Activated naive CD4-positive, alpha-beta T cell (primary cell): ENCODE measurements at places on chromosomes 2 and 18.
A peak's percentile ranks its signal among the peaks of the same experiment; 100 is the strongest.

GRCh38 chr2:219254590-219255201, 978 bp upstream of the TUBA4A start:
- no peak for DNase-seq

DNA sequence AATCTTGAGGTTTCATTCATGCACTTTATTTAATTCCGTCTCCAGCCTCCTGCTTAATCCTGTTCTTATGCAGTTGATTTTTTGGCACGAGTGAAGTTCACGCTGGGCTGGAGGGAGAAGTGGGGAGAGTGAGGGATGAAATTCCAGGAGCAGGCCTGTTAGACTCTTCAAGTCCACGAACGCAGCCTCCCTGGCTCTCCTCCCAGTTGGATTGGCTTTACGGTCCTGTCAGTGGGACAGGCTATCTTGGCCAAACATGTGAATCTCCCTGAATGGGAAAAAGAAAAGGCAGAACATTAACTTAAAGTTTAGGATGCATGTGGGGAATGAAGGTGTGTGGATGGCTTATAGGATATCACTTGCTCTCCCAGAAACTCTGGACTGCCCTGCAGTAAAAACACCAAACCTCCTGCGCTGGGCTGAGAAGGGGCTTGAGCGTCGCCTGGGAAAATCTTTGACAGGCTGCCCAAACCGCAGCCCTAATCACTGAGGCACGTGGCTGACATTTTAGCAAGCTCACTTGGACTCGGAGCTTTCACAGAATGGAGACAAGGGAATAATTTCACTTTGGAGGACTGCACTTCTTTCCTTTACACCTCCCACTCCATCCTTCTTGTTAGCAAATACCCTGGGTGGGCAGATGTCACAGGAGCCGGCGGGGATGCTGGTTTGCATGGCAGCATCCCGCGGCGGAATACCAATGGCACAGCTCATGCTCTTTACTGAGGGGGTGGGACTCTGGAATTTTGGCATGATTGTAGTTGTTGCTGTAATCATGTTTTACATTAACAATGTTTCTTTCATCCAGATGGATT, 93.9 kb downstream of the ACKR3 start:
- DNase-seq, result no peak

- DNase-seq, result no peak
Observed at GRCh38 chr2:65045651-65046050, 10.6 kb upstream of the CEP68 start.

GRCh38 chr2:161415034-161415986, 787 bp upstream of the TBR1 start:
- DNase-seq, result no peak

DNA sequence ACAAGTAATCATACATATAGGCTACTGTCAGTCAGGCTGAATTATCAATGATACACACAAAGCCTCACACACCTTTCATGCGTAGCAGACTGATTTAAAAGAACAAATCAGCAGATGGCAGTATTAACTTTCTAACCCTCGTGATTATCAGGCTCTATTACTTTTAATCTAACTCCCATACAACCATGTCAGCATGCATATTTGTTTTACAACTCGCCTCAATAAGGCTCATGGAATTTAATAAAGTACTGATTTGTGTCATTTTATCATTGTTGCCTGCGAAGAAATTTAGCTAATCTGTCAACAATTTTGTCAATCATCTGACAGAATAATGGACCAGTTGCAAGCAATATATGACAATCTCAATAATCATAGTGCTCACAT, 82.8 kb downstream of the SLC25A12 start:
- DNase-seq, result no peak

- DNase-seq, result no peak
Observed at GRCh38 chr2:63840081-63840784, 1.5 kb upstream of the UGP2 start.

DNA sequence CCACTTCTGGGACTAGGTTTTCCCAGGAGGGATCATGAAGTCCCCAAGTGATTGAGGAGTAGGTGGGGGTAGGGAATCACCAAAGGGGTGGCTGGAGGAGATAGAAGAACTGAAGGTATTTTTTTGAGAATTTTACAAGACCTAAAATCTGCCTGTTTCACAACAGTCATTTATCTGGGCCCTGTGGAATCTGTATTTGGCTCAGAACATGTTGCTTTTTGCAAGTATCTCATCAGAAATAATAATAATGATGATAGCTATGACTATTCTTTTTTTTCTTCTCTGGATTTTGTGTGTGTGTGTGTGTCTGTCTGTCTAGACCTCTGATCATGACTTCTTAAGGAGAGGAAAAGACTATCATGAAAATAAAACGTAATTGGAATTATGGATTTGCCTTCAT, 13.9 kb downstream of the STON1 start:
- no peak for DNase-seq

GRCh38 chr2:209348433-209348832, 75.4 kb upstream of the MAP2 start:
- no peak for DNase-seq

DNA sequence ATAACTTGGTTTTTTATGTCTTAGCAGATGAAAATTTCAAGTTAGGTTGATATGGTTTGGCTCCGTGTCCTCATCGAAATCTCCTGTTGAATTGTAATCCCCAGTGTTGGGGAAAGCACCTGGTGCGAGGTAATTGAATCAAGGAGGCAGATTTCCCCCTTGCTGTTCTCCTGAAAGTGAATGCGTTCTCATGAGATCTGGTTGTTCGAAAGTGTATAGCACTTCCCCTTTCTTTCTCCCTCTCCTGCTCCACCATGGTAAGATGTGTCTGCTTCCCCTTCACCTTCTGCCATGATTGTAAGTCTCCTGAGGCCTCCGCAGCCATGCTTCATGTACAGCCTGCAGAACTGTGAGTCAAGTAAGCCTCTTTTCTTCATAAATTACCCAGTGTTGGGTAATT, 242.1 kb upstream of the TNP1 start:
- DNase-seq, result no peak

DNA sequence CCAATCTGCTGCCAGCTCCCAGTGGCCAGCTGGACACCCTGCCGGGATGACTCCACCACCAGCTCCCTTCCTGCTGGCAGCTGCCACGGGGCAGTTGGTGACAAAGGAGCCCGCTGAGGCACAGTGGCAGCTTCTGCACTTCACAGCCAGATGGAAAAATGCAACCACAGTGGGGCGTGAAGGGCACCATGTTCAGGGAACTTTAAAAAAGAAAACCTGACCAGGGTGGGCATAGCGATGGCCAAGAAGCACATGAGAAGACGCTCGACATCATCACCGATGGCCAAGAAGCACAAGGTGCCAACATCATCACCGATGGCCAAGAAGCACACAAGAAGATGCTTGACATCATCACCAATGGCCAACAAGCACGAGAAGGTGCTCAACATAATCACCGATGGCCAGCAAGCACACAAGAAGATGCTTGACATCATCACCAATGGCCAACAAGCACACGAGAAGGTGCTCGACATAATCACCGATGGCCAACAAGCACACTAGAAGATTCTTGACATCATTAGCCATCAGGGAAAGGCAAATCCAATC, 243.5 kb downstream of the EIPR1 start:
- no peak for DNase-seq

- DNase-seq, result no peak
Observed at GRCh38 chr2:224723586-224724217, 7.5 kb upstream of the CCDC195 start.

DNA sequence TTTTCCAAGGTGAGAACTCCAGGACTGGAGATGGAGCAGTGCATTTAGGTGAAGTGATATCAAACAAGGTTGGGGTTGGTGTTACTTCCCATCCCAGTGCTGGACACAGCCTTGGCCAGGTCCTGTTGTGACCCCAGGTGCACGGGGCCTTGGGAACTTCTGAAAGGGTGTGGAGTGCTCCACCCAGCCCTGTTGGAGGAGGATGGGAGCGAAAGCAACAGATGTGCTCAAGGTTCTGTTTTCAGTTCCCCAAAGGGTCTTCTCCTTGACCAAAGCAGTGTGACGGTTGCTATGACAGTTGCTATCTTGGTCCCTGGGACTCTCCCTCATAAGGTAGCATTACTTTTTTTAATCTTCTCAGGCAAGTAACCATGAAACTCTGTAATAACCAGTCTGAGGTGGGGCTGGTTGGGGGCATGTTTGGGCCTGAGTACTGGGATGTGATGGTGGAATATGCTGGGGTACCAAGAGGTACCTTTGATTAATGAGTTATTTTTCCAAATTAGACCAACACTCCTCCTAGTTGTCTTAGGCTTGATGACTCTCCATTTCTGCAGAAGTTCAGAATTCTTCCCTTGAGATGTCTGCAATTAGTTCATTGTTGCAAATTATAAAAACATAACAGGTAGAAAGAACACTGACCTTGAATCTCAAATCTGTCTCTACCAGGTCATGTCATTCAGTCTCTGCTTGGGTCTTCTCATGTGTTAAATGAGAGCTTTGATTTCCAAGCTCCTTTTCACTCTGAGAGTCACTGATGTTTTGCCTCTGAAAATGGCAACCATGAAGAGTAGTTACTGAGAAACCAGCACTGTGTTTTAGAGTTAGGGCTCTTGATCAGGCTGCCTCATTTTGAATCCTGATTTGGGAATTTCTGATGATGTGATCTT, 154.5 kb downstream of the RPIA start:
- DNase-seq, result no peak

- DNase-seq, result no peak
Observed at GRCh38 chr18:51009072-51009471, 20.9 kb upstream of the SMAD4 start.

DNA sequence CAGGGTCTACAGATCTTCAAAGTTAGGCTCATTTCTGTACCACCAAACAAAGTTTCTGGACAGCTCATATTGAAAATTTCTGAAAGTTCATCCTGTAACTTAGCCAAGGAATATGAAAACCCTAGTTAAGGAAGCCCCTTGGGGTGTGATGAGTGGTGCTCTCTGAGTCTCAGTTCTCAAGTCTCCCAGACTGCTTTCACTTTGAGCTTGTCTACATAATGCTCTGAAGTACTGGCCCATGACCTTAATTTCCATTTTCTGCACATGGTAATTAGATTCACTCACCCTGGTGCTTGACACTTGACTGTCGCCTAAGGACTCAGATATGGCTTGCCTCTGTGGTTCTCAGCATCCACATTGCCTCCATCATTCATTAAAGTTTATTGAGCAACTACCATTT, 51.7 kb upstream of the SATB2 start:
- no peak for DNase-seq

- DNase-seq, result no peak
Observed at GRCh38 chr18:64803471-64803870, 654.6 kb upstream of the LINC00305 start.

GRCh38 chr2:99678625-99679024, 188.8 kb upstream of the REV1 start:
- DNase-seq, result no peak

DNA sequence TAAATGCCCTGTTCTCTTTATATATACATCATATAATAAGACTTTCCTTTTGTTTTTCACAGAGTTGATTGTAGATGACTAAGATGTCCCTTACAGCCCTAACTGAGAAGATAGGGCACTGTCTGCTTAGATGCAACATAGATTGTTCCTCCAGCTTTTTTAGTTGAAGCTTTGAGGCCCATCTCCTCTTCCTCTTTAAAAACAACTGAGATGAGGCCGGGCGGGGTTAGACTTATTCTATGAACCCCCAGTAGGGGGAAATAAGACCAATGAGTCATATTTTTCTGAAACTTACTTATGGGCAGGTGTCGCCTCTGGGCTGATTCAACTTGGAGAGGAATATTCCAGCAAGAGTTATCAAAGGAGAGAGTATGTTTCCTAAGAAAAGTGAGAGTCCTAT, 84.6 kb downstream of the FBXO15 start:
- DNase-seq, result no peak

GRCh38 chr18:62187543-62188510, 772 bp downstream of the RELCH start:
- DNase-seq, result peak; percentile 8

- no peak for DNase-seq
Observed at GRCh38 chr18:77255426-77256105, 5.9 kb downstream of the GALR1 start.

- no peak for DNase-seq
Observed at GRCh38 chr2:112706170-112706664, 14.6 kb upstream of the NT5DC4 start.

DNA sequence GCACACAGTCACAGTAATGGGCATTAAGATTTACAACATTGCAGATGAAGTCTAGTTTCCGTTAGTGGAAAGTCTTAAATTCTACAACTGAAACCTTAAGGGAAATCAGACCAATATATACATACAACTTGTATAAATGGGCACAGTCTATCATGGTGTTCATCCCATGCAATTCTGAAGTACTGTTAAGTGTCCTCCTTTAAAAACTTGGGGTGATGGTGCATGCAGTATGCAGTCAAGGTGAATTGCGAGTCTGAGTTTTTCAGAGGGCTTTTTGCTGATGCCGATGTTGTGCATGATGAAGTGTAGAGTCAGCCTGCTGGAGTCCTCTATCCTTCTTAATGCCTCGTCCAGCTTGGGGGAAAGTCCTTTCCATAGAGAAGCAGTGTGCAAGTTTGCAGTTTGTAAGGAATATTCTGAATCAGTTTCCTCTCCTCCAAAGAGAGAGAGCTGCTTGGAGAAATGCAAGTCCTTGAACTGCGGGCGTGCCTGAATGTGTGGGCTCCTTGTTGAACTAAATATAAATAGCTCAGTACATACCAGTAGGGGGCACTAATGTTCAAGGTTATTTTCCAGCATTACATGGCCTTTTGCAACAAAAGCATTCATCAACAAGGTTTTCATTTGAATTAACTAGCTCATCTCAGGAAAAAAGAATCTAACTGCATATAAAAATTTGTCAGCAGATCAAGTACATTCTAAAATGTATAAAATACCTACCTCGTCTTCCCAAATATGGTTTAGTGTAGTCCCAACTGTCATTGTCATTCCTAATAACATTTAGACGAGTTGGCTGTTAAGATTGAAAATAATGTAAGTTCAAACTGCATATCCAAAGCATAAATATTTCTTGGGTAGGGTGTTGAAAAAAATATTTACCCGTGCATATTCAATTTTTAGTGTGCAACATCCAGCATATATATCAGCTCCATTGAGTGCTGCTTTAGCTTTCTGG, 21.3 kb downstream of the HNRNPLL start:
- no peak for DNase-seq

- DNase-seq, result no peak
Observed at GRCh38 chr2:160465002-160465401, 28.6 kb downstream of the RBMS1 start.
